Bronchial epithelial cell (primary cell): ENCODE measurements at places on chromosomes 2 and 18.

DNA sequence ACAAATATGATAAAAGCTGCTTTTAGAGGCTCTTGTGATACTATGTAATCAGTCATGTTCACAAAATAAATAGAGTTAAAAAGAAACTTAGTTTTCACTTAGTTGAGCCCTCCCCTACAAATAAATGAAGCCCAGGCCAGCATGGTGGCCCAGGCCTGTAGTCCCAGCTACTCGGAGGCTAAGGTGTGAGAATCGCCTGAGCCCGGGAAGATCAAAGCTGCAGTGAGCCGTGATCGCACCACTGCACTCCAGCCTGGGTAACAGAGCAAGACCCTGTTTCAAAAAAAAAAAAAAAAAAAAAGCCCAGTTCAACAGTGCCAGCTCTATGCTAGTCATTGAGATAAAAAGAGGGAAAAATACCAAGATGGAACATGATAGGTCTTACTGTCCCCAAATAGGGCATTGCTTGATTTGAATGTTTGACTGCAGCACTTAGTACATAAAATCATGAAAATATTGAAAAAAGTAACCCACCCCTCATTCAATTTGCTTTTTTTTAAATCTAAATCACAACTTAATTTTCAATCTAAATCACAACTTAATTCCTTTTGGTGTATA, 1.5 kb downstream of the ASNSD1 start:
- no peak for DNase-seq

DNA sequence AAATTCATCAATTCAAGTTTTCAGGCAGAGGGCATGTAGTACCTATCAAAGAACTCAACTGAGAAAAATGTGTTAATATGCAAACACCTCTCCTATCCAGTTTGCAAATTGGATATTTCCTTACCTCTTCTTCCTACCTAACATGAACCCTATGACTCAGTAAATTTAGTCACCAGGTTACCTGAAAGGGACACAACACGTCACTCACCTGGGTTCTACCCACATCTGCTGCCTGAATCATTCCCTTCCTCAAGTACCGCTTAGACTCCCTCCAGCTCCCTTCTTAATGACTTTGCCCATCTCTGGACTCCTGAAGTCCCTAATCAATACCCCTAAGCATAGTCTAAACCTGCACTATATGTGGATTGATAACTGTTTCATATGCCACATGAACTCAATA, 10.4 kb downstream of the ANKRD44 start:
- peak; percentile 98 for DNase-seq

DNA sequence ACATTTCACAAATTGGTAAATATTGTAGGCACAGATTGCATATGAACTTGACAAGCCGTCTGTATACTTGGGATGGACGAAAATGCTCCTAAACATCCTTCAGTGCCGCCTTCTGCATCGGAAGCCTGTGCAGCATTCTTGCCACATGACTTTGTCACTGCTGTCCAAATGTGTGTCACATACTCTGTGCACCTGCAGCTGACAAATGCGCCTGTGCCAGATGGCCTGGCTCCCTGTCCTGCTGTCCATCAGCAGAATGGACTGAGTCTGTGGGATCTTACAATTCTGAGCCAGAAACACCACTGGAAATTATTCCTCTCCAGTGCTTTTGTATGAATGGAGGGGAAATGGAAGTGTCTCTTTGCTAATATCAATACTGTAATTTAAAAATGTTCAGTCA, 89.9 kb downstream of the DCDC2C start:
- DNase-seq: no peak

- peak; percentile 67 for DNase-seq
Observed at GRCh38 chr2:108637304-108637669, 82.0 kb upstream of the RANBP2 start.

GRCh38 chr2:233535271-233535670, 31.3 kb downstream of the USP40 start:
- no peak for DNase-seq

DNA sequence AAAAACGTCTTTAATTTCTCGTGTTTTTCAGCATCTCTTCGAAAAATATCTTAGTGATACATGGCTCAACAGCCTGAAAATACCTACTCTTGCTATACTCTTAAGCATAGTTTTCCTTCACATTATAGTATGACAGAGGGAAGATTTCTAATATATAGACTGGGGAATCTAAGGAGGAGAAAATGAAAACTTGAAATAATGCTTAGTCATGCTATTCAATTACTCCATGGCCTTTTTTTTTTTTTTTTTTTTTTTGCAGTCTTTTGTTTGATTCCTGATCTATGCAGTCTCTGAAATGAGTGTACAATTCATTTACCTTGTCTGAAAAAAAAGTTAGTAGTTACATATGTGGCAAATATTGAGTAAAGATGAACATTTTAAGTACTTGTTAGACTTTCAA, 337.8 kb downstream of the ARHGAP15 start:
- DNase-seq: no peak

- DNase-seq: peak; percentile 86
Observed at GRCh38 chr2:213500881-213501280, 216.6 kb downstream of the SPAG16 start.

DNA sequence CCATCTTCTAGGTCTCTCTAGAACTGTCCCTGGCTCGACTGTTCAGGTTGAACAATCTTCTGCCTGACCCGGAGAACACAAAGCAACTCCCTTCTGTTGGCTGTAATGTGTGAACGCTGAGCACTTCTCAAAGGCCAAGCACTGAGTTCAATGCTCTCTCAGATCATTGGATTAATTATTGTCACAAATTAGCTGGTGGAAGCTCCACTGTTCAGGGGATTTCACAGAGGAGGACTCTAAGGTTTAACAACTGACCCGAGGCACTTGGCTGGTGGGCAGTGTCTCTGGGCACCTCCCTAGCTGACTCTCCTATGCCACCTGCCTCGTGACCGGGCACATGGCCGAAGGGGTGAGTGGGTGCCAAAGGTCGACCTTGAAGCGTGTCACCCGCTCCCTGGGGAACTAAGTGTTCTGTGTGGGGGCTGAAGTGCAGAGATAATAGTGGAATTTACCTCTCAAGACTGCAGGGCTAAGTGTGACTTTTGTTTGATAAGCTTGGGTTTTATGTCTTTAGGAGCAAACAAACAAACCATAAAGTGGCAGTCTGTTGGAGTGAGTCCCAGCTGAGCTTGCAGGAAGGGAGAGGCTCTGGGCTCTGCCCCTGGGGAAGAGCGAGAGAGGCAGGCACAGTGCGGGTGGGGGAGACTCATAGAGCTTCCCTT, 64.8 kb downstream of the BCL2L11 start:
- no peak for DNase-seq

- DNase-seq: no peak
Observed at GRCh38 chr2:130314377-130314776, 28.3 kb upstream of the IMP4 start.

GRCh38 chr2:110941226-110941625, 179.5 kb upstream of the BCL2L11 start:
- DNase-seq: no peak

GRCh38 chr18:79615586-79615985, 64.0 kb upstream of the CTDP1 start:
- DNase-seq: no peak

DNA sequence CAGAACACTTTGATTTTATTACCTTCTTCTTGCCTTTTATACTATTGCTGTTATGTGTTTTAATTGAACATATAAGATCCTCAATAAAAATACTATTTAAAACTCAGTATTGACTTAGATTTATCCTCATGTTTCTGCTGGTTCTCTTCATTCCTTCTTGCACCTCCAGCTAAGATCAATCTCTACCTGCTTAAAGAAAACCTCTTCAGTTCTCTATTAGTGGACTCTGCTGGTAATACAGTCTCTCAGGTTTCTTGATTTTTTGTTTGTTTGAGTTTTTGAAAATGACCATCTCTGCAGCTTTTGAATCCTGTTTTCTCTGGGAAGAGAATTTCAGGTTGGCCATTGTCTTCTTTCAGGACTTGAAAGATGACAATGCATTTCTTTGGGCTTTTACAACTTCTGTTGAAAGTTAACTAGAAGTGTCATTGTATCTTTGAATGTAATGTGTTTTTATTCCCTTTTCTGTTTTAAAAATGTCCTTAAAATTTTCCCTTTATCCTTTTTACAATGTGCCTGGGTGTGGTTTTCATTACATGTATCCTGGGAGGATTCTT, 29.8 kb upstream of the TMEM131 start:
- no peak for DNase-seq

GRCh38 chr2:171098607-171099006, 62.1 kb downstream of the TLK1 start:
- no peak for DNase-seq

GRCh38 chr18:33459612-33460011, 19.1 kb upstream of the CCDC178 start:
- no peak for DNase-seq

- no peak for DNase-seq
Observed at GRCh38 chr18:57325491-57326166, 26.7 kb upstream of the ST8SIA3 start.

DNA sequence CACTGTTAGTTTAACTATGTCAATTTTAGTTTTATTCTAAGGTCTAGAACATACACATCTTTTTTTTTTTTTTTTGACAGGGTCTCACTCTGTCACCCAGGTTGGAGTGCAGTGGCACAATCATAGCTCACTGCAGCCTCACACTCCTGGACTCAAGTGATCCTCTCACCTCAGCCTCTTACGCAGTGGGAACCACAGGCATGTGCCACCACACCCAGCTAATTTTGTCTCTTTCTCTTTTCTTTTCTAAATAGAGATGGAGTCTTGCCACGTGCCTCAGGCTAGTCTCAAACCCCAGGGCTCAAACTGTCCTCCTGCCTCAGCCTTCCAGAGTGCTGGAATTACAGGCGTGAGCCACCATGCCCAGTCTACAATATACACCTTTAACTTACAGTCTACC, 69.5 kb upstream of the CHRNA1 start:
- DNase-seq: no peak
